ENCODE measurements at places on chromosomes 3 and 15. TPM values are rescaled to one million over a fixed set of nuclear protein-coding genes. Genes with fewer than 3 reads are reported as not detected.

- DNase-seq, result no peak
These were observed 31.2 kb upstream of the LACTB start for GRCh38 chr15:63090472-63090871.

- no peak for DNase-seq
These were observed 41.7 kb downstream of the SNX4 start for GRCh38 chr3:125478326-125478725.

- DNase-seq, result no peak
These were observed 71.4 kb upstream of the WDR72 start for GRCh38 chr15:53830707-53831386.

DUOX1 gene
- 265 TPM for total RNA-seq

DNA sequence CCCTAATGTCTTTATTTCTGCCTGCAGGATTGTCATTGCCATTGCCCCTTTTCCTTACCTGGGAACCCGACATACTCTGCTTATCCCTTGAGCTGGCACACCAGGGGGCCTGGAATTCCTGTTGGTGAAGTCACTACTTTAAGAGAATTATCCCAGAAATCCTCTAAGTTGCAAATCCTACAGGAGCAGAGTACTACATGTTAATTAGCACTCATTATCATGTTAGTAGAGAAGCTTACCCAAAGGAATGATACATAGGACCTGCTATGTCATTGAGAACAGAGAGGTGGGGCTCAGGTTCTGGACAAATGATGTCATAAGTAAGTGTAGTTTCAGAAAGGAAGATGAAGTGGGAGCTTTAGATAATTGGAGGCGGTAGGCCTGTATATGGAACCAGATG, 27.4 kb downstream of the SCG5 start:
- no peak for DNase-seq

DNA sequence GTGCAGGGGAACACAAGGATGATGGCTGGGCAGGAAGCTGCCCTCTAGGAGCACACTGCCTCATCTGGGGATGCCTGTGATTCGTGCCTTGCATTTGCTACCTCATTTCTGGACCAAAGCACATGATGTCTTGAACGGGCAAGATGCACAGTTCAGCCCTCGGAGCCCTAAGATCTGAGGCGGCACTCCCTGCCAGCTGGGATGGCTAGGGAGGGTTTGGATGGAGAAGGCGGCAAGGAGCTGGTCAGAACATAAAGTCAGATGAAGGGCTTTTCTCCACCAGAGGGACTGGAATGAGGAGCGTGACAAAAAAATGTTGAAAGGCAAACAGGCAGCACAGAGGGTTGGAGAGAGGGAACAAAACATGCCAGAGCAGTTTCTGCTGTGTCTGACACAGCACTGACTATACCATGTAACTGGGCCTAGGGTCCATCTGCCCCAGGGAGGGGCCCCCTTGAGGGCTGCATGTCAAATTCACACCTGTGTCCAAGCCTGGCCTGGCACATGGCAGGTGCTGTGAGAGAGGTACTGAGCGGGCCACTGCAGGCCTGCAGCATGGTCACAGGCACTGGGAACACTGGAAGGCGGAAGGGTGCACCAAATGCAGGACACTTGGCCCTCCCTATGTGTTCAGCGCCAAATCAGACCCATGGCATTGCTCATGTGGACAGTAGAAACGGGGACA, 21.7 kb downstream of the TMEM43 start:
- DNase-seq, result peak; percentile 31

- DNase-seq, result no peak
These were observed 35.5 kb upstream of the EPHB3 start for GRCh38 chr3:184526088-184526433.

DNA sequence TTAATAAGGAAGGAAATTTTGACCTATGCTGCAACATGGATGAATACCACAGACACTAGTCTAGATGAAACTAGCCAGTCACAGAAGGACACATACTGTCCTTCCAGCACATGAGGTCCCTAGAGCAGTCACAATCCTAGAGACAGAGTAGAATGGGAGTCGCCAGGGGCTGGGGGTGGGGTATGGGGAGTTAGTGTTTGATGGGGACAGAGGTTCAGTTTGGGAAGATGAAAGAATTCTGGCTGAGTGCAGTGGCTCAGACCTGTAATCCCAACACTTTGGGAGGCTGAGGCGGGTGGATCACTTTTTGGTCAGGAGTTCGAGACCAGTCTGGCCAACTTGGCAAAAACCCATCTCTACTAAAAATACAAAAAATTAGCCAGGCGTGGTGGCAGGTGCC, 99.2 kb downstream of the TPRA1 start:
- no peak for DNase-seq

CHRD gene
- total RNA-seq, result 8.6 TPM
